ENCODE measurements at places on chromosomes 1 and 21. TPM values are rescaled to one million over a fixed set of nuclear protein-coding genes. Genes with fewer than 3 reads are reported as not detected.

- H3K4me3 ChIP-seq = no peak overlapping the region
- no peak for DNase-seq
- peaks cover 2% of the 10 kb centered on the region for H3K4me1 ChIP-seq
- peaks cover 23% of the 10 kb centered on the region for H3K27me3 ChIP-seq
- no peak overlapping the region for H3K27ac ChIP-seq
Measured at GRCh38 chr1:209109001-209109785, 474.3 kb upstream of the CAMK1G start.

- no peaks in the 10 kb centered on the region for H3K36me3 ChIP-seq
- no peak for DNase-seq
- no peak overlapping the region for H3K27ac ChIP-seq
- H3K4me1 ChIP-seq = peaks cover 17% of the 10 kb centered on the region
- H3K4me3 ChIP-seq = no peak overlapping the region
Measured at GRCh38 chr1:153337980-153338853, 10.4 kb downstream of the PGLYRP4 start.

GRCh38 chr21:46393451-46393940 lies 65.2 kb upstream of the DIP2A start:
- H3K27ac ChIP-seq = peak overlapping the region; percentile 43
- H3K4me1 ChIP-seq = peaks cover 5% of the 10 kb centered on the region
- no peaks in the 10 kb centered on the region for H3K27me3 ChIP-seq
- no peak overlapping the region for H3K4me3 ChIP-seq
- peaks cover 12% of the 10 kb centered on the region for H3K36me3 ChIP-seq

DNA sequence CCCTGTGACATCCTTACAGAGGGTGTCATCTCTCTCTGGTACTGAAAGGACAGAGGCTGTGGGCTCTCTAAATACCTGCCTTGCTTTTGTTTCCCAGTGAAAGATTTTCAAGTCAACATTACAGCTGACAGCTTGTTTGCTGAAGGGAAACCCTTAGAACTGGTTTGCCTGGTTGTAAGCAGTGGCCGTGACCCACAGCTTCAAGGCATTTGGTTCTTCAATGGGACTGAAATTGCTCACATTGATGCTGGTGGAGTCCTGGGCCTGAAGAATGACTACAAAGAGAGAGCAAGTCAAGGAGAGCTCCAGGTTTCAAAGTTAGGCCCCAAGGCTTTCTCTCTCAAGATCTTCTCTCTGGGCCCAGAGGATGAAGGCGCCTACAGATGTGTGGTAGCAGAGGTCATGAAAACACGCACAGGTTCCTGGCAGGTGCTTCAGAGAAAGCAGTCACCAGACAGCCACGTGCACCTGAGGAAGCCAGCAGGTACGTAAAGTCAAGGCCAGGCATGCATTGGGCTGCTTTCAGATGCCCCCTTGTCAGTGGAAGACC lies 11.8 kb downstream of the CD101 start:
- DNase-seq = no peak
- H3K4me1 ChIP-seq = peaks cover 10% of the 10 kb centered on the region
- no peaks in the 10 kb centered on the region for H3K36me3 ChIP-seq
- no peak overlapping the region for H3K4me3 ChIP-seq

DNA sequence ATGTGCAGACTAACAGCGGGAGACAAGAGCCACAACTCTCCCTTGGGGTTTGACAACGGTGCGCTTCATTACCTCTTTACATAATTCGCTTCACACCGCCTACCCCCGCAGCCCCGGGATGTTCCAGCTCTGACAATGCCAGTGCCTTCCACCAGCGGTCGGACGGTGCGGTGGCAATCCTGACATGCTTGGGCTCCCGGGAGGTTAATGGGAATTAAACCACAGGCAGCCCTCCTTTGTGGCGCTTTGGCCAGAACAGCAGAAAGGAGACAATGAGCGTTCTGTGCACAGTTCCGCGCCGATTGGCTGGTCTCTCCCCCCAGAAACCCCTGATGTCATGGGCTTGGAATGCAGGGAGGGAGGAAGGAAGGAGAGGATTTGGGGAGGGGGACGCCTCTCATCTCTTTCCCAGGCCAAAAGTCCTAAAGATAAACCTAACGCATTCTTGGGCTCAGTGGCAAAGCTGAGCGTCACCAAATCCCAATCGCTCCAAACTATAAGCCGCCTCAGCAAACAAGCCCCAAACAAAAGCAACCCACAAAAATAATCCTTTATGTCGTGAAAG lies 1.3 kb downstream of the CNN3 start:
- peak overlapping the region; percentile 86 for H3K4me3 ChIP-seq
- H3K27ac ChIP-seq = no peak overlapping the region
- H3K36me3 ChIP-seq = peaks cover 3% of the 10 kb centered on the region

GRCh38 chr21:42061195-42061985 lies 9.7 kb upstream of the UMODL1 start:
- H3K36me3 ChIP-seq = no peaks in the 10 kb centered on the region
- peak overlapping the region; percentile 96 for H3K27ac ChIP-seq
- peak overlapping the region; percentile 90 for H3K4me3 ChIP-seq
- H3K27me3 ChIP-seq = no peaks in the 10 kb centered on the region

DNA sequence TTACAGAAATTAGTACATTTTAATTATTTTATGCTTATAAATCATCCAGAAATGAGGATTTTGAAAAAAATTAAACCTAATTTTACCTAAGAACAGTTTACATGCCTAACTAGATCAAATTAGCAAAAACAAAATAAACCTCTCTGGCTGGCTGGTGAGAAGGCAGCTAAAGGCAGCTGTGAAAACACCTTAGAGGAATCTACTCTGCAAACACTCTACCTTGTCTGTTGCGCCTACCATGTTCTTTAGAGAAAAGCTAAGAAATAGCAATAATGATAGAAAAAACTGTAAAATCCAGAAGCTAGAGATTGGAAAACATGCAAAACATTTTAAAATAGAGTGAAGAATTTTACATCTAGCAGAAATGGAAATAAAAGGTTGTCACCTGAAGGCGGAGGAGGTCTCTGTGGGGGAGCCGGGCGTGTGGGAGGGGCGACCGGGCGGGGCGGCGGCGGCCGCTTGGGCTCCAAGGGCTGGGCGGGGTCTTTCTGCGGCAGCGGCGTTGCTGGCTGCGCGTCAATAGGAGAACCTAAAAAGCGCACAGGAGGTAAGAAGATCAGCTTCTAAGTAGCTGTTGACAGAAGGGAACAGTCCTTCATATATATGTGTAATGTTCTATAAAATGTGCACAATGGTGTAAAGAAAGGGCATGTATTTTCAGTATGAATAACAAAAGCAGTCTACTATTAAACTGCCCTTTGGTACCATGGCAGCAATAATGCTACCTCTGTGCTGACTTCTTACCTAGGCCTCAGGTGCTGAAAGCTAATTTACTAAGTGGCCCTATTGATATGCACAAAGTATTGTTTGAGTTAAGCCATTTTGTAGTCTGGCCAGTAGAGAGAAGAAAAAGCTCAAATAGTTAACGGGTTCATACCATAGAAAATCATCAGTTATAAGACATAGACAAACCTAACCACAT lies 33.3 kb upstream of the CFAP298 start:
- no peaks in the 10 kb centered on the region for H3K27me3 ChIP-seq
- H3K36me3 ChIP-seq = peaks cover 6% of the 10 kb centered on the region
- no peak overlapping the region for H3K27ac ChIP-seq
- no peak for DNase-seq
- no peak overlapping the region for H3K4me3 ChIP-seq

- H3K4me3 ChIP-seq = no peak overlapping the region
- H3K27me3 ChIP-seq = no peaks in the 10 kb centered on the region
- no peaks in the 10 kb centered on the region for H3K4me1 ChIP-seq
- DNase-seq = no peak
Measured at GRCh38 chr1:113534130-113534817, 144.0 kb downstream of the MAGI3 start.

GRCh38 chr1:116008656-116009390 lies 32.5 kb downstream of the SLC22A15 start:
- peaks cover 16% of the 10 kb centered on the region for H3K4me1 ChIP-seq
- H3K4me3 ChIP-seq = no peak overlapping the region
- peaks cover 2% of the 10 kb centered on the region for H3K36me3 ChIP-seq
- H3K27me3 ChIP-seq = no peaks in the 10 kb centered on the region

DNA sequence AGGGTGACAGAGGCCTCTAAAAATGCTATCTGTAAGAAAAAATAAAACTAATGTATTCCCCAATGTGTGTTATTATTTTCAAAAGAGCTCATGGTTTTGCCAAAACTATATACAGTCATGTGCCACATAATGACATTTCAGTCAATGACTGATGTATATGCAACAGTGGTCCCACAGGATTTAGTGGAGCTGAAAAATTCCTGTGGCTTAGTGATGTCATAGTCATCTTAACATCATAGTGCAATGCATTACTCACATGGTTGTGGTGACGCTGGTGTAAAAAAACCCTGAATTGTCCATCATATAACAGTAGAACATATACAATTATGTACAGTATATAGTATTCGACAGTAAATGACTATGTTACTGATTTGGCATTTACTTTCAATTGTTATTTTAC lies 172.4 kb downstream of the CACNA1E start:
- H3K36me3 ChIP-seq = no peaks in the 10 kb centered on the region
- no peak overlapping the region for H3K4me3 ChIP-seq
- no peak for DNase-seq
- H3K27me3 ChIP-seq = peaks cover 16% of the 10 kb centered on the region
- no peaks in the 10 kb centered on the region for H3K4me1 ChIP-seq

GRCh38 chr21:44437696-44438431 lies 17.4 kb upstream of the LRRC3 start:
- H3K27me3 ChIP-seq = no peaks in the 10 kb centered on the region
- no peak overlapping the region for H3K4me3 ChIP-seq
- no peak for DNase-seq
- H3K36me3 ChIP-seq = peaks cover 7% of the 10 kb centered on the region
- no peak overlapping the region for H3K27ac ChIP-seq
- H3K4me1 ChIP-seq = no peaks in the 10 kb centered on the region

ANKRD65 gene
- not detected for total RNA-seq

FAM43B gene
- total RNA-seq = not detected

TTF2 gene
- 50.9 TPM for total RNA-seq
